ENCODE measurements at places on chromosomes 1 and 21.

DNA sequence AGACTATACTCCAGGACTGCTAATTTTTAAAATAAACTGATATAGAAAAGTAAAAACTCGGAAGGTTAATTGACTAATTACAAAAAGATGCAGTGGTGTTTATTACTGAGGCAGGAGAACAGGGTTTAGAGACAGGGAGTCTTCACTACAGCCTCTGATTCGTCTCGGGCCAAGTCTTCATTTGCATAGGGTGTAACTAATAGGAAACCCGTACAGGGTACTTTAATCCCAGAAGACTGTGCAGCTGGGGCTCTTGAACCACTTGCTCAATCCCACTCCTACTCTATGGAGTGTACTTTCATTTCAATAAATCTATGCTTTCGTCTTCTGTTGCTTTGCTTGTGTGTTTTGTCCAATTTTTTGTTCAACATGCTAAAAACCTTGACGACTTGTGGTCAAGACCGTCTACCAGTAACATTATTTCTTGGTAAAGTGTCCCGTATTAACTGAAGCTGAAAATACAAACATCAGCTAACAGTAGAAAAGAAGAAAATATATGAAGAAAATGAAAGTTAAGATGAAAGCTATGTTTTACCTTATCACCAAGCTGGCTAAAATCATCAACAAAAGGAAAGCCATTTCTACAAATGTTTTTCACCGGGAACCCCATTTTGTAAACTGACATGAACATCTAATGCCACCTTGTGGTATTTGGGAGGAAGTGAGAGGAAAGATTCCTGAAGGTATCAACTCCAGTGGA lies 8.0 kb downstream of the SDHB start:
- peak; percentile 65 for DNase-seq

GRCh38 chr1:222759451-222760035 lies 22.5 kb downstream of the FAM177B start:
- DNase-seq = no peak

- no peak for DNase-seq
These were observed 154.2 kb downstream of the ASTN1 start for GRCh38 chr1:177010211-177010825.

GRCh38 chr1:174791863-174792262 lies 207.9 kb upstream of the CACYBP start:
- DNase-seq = no peak

DNA sequence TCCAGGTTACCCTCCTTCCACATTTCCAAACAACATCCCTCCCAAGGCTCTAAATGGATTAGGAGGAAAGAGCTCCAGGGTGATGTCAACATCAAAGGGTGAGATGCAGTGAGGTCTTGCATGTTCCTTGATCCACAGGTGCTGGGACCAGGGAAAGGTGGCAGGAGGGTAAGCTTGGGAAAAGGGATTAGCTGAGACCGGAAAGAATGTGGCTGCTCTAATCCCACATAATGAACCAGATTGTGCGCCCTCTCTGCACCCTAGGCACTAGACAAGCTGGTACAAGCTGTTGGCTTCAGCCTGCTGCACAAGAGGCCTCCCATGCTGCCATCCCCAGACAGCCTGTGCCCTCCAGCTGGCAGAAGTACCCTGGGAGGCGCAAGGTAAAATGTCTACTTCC lies 34.9 kb downstream of the PLXNA2 start:
- no peak for DNase-seq

- DNase-seq = no peak
These were observed 20.4 kb upstream of the SCAF4 start for GRCh38 chr21:31752352-31752751.

DNA sequence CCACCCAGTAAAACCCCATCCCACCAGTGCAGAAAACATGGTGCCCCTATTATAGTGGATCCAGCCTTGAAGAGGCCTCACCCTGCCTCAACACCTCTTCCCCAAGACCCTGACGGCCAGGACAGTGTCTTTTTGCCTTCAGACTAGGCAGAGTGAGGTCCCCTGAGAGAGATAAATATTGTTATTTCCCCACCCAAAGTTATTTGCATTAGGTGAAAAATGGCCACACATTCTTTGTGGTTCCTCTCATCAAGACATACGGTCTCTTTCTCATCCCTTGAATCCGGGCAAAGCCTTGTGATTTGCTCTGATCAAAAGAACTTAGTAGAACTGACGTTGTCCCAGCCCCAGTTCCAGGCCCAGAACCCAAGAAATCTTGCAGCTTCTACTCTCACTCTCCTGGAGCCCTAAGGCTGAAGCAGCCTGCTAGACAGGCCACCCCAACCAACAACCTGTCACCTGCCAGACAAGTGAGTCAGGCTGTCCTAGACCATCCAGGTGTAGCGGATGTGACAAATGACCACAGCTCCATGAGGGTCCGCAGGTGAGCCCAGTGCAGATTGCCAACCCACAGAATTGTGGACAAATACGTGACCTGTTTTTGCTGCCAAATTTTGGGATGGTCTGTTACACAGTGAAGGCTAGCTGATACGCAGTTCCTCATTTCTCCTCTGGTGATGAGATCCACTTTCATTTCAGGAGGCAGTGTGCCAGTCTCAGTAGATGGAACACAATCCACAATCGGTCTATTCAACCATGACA lies 8.1 kb upstream of the SSU72 start:
- no peak for DNase-seq

- no peak for DNase-seq
These were observed 630 bp upstream of the DBT start for GRCh38 chr1:100250264-100250663.

GRCh38 chr1:40755067-40755466 lies 28.5 kb upstream of the KCNQ4 start:
- no peak for DNase-seq

- no peak for DNase-seq
These were observed 100.1 kb upstream of the JUN start for GRCh38 chr1:58883888-58884482.

DNA sequence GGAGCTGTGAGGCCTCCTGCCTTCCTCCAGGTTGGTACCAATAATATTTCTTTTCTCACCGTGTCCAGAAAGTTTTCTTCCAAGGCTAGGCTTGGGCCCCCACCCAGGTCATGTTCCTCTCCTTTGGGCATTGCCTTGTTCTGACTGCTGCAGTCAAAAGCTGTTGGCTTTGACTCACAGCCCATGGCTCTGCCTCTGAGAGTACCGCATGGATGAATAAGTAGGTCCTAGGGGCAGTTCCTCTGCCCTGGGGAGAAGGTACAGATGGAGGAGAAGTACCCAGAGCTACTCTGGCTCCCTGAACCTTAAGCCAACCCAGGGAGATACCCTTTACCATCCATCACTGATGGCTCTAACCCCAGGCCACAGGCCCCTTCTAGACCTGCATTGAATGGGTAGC lies 115.0 kb downstream of the NAV1 start:
- DNase-seq = no peak

DNA sequence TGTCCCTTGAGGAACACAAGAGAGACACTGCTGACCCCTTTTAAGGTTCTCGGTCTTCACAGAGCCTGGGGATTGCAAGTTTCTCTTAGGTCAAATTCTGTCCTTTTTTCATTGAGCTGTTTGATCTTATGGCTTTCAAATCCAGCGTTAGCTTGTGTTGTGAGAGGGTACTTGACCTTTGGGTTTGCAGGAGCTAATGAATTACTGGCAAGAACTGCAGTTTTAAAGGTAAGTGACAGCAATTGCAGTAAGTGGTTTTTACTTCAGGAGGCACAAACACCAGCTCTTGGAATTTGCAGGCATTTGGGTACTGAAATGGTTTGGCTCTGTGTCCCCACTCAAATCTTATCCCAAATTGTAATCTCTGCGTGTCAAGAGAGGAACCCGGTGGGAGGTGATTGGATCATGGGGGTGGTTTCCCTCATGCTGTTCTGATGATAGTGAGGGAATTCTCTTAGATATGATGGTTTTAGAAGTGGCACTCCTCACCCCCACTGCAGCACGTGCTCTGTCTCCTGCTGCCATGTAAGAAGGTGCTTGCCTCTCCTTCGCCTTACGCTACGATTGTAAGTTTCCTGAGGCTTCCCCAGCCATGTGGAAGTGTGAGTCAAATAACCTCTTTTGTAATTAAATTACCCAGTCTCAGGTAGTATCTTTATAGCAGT lies 134.5 kb upstream of the LYPLAL1 start:
- no peak for DNase-seq

- DNase-seq = no peak
These were observed 9.8 kb upstream of the CLDN14 start for GRCh38 chr21:36489776-36490165.

DNA sequence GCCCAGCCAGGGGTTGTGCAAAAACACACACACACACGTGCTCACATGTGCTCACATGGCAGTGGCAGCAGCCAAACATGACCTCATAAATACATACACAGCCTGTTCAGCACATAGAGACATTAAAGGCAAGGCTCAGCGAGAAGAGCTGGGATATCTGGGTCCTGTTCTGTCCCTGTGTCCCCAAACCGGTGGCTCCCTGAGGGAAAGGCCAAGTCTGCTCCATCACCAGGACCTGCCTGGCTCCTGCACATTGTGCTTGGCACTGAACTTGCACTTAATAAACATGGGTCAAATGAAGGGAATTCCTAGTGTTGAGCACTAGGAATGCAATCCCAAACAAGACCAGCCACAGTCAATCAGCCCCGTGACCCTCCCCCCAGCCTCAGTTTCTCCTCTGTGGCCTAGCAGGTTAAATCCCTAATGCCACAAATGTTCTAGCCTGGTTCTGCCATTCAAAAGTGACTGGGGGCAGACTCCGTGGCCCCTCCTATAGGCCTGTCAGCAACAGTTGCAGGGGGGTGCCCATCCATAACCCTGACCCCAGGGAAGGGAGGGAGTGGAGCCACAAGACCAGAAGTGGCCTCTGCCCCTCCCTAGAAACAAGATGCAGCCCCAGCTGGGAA lies 160.9 kb upstream of the VAMP3 start:
- DNase-seq = no peak

- DNase-seq = no peak
These were observed 7.3 kb downstream of the KRTAP10-1 start for GRCh38 chr21:44532712-44533111.

- DNase-seq = no peak
These were observed 87.9 kb upstream of the SMYD2 start for GRCh38 chr1:214192825-214193643.

DNA sequence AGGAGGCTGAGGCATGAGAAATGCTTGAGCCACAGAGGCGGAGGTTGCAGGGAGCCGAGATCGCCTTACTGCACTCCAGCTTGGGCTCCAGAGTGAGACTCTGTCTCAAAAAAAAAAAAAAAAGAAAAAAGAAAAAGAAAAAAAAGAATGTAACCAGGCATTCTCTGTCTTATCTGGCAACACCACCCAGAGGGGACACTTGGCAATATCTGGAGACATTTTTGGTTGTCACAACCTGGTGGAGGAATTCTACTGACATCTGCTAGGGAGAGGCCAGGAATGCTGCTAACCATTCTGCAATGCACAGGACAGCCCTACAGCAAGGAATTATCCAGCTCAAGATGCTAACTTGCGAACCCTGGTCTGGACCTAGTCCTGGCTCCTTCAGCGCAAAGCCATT lies 2.3 kb upstream of the CNR2 start:
- no peak for DNase-seq

- no peak for DNase-seq
These were observed 9.8 kb downstream of the ERRFI1 start for GRCh38 chr1:8016210-8016894.

- no peak for DNase-seq
These were observed 12.2 kb upstream of the PPIH start for GRCh38 chr1:42646056-42646455.

DNA sequence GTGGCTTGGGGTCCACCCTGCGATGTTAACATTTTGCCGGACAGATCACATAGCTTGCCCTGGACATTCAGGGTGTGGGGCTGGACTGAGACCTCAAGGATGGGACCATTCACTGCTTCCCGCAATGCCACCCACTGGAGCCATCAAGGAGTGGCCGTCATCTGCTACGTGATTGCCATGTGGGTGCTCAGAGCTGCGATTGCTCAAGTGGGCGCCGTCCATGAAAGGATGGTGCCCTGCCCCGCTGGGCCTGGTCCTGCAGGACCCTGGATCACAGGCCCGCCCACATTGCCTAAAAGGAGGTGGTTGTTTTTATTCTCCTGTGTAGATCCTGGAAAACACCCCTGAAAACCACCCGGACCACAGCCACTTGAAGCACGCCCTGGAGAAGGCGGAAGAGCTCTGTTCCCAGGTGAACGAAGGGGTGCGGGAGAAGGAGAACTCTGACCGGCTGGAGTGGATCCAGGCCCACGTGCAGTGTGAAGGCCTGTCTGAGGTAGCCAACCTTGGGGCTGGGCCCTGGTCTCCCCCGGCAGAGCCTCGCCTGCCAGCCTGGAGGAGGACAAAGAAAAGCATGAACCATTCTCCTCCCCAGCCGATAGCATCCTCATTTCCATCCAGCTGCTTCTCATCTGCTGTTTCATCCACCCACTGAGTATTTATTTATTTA lies 40.4 kb downstream of the ATP5PO start:
- DNase-seq = no peak

GRCh38 chr21:35002879-35003722 lies 46.0 kb downstream of the RUNX1 start:
- peak; percentile 80 for DNase-seq

DNA sequence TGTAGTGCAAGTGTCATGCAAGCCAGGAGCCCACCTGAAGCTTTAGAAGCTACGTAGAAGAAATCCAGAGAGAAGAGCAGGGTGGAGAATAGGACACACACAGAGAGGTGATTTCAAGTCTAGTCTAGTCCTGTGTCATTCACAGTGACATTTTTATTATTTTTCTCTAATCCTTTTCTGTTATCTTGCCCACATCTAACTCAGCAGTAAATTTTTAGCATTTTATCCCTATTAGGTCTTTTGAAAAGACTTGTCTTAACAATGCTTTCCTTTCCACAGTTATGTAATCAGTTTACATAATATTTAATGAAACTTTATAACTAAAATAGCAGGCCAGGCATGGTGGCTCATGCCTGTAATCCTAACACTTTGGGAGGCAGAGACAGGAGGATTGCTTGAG lies 198.6 kb downstream of the ADGRL2 start:
- no peak for DNase-seq

DNA sequence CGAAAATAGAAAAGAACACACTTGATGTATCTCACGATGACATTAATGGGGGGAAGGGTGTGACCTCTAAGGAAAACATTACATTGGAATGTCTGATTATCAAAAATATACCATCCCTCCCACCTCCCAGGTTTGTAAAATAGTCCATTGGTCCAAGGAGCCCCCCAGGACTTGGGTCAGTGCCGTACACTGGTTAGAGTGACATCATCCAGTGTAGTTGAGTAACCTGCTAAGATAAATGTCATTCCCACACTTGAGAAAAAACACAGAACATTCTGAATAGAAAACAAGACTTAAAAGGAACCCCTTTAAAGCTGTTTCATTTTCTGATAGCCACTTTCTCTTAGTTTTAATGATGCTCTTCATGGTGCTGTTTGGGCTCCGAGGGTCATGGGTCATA lies 15.2 kb downstream of the DDX20 start:
- no peak for DNase-seq

GRCh38 chr1:87592156-87592555 lies 263.5 kb downstream of the LMO4 start:
- no peak for DNase-seq

DNA sequence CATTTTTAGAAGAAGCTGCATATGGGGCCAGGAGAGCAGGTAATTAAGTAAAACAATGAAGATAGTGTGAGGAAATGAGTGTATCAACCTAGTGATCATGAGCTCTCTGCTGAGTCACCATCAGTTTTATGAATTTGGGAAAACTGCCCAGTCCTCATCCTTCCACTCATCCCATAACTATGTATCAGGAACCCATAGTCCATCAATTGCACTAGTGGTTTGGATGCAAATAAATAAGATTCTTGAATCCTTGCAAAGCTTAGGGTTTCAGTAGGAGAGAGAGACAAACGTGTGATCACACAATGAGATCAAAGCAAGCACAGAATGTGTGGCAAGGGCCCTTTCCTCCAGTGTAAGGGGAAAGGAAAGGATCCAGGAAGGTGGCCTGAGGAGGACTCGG lies 145.6 kb downstream of the ZZZ3 start:
- DNase-seq = peak; percentile 96
